ENCODE measurements at places on chromosomes 11 and 22.

- DNase-seq, result no peak
These were observed 59.7 kb upstream of the SLC35C1 start for GRCh38 chr11:45745065-45745811.

- no peak for DNase-seq
These were observed 55.4 kb upstream of the PLET1 start for GRCh38 chr11:112315861-112316739.

- no peak for DNase-seq
These were observed 99.5 kb downstream of the RDX start for GRCh38 chr11:110196884-110197420.

GRCh38 chr22:17093081-17093480 lies 8.3 kb downstream of the IL17RA start:
- no peak for DNase-seq

DNA sequence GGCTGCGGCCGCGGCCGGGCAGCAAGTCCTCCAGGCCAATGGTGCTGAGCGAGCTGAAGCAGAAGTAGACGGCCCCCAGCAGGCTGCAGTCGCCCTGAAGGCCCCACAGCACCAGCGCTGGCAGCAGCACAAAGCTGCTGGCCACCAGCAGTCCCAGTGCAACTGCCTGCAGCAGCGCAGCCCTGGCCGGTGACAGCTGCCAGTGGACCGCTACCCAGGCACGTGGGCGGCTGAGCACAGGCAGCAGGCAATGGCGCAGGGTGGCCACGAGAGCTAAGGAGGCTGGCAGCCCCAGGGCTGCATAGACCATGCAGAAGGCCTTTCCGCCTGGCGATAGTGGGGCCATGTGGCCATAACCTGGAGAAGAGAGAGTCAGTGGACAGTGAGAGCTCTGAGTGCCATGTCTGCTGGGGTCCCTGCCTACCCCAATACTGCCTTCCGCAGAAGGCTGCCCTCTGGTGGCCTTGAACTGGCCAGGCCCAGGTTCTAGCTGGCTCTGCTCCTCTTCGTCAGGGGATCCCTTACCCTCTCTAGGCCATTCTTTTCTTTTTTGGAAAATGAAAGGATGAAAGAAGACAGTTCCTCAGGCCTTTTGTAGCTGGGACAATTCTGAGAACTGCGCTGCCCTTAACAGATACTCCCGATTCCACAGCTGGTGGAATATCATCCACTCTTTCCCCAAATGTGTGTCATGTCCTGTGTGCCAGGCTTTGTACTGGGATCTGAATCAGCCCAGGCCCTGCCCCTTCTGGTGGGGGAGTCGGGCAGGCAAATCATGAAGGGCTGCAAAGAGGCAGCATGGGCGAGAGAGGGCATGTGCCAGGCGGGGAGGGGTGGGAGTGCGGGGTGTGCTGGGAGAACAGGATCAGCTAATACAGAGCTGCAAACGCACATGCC lies 1.8 kb downstream of the KCNK7 start:
- no peak for DNase-seq

GRCh38 chr11:118820412-118821357 lies 29.7 kb upstream of the DDX6 start:
- DNase-seq, result no peak

- no peak for DNase-seq
These were observed 10.1 kb downstream of the SLC5A1 start for GRCh38 chr22:32052936-32053791.

- DNase-seq, result no peak
These were observed 5.6 kb upstream of the PYGM start for GRCh38 chr11:64765291-64765850.

GRCh38 chr11:108698844-108699642 lies 34.2 kb downstream of the DDX10 start:
- no peak for DNase-seq

DNA sequence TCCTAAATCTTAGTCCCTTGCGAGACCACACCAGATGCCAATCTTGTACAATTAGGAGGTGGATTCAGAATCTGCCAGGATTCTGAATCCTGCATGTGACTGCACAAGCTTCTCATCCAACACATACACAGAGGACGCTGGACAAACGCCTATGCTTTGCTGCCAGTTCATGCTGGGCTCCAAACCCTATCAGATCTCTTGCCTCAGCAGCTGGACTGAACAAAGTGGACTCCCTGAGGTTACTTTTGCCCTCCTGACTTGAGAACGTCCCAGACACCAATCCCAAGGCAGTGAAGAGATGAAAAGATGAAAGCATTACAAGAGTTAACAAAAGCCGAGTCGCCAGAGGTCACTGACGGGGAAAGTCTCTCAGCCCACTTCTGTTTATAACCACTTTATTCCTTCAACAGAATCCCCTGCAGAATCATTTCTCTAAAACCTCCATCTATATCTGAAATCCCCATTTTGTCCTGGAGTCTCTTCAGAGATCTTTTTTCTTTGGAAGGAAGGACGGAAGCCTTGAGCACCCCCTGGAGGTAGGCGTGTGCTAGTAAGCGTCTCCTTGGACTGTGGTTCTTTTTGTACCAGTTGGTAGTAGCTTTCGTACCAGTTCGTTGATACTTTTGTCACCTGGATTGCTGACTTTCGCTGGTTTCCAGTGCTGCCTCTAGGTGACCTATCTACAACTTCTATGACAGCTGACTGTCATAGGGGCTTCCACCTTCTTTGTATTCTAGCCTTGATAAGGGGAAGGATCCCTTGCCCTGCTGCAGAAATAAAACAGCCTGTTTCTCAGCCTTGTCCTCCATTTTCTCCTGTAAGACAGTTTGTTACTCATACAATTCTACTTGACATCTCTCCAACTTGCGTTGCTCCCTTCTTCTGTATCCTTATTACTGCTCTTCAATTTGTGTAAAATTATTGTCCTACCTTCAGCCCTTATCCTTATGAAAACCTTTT lies 26.1 kb upstream of the EED start:
- DNase-seq, result peak; percentile 40

DNA sequence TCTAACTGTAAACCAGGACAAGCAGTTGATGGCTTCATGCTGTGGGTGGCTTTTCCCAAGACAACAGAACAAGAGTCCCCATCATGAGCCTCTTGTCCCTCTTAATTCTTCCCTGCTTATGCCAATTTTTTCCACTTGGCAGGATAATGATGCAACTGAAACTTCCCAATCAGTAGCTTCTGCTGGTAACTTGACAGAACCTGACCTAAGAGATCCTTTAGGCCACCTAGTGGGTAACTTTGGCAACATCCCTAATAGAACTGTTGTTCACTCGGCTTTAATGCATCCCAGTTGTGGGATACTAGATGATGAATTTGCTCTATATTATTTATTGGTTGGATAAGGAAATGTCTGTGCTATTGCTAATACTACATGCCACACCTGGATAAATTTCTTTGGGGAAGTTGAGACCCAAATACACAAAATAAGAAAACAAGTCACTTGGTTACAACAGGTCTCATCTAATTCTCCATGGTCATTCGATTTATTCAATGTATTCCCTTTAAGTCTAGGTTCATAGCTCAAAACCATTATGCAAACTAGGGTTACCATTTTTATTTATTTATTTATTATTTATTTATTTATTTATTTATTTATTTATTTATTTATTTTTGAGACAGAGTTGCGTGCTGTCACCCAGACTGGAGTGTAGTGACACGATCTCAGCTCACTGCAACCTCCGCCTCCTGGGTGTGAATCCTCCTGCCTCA lies 41.4 kb upstream of the NFAM1 start:
- DNase-seq, result no peak

DNA sequence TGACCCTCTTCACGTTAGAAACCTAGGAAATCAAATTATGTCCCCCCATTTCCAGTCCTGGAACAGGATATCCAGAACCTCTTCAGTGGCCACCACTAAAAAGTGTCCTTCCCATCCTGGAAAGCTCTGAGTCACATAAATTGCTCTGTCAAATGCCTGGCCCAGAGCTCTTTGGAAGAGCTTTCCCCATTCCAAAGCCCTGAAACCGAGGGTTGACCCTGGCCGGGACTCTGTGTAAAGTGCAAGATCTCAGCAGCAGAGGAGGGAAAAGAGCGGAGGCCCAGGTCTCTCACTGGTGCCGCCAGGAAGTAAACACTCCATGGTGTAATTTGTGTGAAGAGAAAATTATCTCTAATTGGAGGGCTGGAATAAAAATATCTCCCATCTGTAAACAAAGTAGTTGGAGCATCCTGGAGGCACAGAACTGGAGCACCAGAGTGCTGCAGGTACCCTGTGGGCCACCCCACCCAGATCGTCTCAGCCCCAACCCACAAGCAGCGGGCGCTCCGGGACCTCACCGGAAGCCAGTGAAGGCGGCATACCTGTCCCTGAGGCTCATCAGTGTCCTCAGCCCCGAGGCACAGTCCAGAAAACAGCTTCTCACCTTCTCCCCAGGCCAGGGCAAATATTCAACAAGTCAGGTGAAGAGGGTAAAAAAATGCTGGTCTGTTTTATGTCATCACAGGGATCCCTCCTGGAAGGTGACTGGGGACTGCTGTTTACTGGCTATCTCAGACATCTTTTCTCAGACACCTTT lies 4.7 kb upstream of the JAM3 start:
- no peak for DNase-seq

All from activated CD4-positive, CD25-positive, alpha-beta regulatory T cell treated with anti-CD3 and anti-CD28 coated beads, Interleukin-2, amount 50 U/mL, for 16 hours (primary cell).